ENCODE measurements at places on chromosomes 1 and 21.

DNA sequence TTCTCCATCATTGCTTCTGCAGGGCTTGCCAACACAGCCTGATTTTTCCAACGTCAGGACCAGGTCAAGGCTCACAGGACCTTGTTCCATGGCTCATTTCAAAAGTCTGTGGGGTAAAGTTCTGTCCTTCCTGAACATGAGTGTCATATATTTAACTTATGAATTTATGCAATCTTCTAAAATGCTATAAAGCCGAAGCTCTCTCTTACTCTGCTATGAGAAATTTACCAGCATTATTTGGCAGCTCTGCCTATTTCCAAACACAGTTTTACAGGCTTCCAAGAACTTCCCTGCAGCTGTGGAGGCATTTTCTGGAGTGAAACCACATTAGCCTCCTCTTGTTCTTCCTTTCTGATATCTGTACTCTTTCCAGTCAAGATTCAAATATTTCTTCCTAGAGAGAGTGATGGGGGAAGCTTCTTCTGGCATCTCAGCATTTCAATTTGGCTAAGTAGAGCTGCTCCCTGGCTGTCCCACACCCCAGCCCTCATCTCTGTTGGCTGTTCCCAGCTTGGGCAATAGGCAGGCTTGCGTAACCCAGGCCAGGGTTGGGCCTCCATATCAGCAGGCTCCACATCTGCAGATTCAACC, 15.6 kb upstream of the HMGCS2 start:
- DNase-seq = no peak

DNA sequence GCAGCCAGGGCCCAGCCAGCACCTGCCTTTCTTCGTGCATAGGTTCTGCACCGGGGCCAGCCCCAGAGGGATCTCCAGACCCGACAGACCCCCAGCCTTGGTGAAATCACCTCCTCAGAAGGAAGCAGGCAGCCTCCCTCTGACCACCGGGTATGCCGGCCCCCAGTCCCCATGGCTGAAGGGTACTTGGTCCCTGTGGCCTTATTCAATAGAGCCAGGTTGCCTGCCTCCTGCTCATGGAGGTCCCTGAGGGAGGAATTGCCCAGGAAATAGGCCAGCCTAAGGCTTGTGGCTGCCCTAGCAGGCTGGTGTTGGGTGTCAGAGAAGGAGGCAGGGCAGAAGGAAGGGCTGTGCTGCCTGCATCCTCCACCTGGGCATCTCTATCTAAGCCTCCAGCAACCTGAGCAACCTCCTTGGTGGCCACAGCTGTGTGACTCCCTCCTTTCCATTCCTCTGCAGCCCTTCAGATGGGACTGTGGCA, 338.2 kb upstream of the VAMP3 start:
- no peak for DNase-seq

DNA sequence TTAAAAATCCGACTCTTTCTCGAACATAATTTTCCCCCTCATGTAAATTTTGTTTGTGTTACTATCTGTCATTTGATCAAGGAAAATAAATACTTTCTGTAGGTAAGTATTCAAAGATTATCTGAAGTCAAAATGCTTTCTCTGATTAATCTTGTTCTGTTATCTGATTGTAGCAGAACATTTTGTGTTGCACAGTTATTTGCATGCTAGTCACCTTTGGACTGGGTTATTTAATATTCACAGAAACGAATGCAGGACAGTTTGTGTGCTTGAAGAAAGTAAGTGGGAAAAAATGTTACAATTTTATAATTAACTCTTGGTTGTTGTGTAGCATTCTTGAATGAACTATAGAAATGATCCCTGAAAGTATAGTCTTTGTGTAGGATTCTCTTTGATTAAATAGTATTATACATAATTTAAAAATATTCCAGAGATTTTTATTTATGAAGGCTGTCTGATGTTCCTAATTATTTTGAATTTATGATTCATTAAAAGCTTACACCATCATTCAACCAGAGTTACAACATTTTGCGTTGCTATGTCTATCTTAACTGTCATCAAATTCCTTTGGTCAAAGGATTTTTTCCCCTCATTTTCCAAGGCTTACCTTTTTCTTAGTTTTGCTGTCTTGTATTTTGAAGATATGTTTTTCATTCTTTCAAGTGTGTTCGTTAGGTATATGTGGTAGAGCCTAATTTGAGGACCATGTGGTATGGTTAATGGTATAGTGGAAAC, 176.6 kb downstream of the GIPC2 start:
- DNase-seq = no peak

GRCh38 chr1:15304708-15305467, 57.9 kb downstream of the FHAD1 start:
- peak; percentile 16 for DNase-seq

GRCh38 chr1:207917080-207917479, 6.2 kb upstream of the CD34 start:
- no peak for DNase-seq

- no peak for DNase-seq
These were observed 233.9 kb downstream of the DISC1 start for GRCh38 chr1:231860221-231861088.

DNA sequence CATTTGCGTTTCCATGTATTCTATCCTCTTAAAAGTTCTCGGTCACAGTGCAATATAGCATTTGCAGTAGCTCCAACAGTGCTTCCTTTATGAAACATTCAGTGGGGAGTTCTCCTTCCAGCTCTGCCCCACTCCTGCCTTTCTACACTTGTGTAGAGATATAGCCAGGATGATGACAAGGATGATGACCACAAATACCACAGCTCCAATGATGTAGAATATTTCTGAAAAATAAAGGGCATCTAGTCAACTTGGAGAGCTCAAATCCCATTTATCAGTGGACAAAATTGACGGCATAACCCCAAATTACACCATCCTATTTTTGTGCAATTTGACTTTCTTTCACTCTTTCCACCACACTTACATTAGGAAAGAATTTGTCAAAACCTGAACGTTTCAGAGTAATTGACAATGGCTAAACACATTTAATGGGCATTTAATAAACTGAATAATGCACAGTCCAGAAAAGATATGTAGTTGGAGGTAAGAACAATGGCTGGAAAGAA, 11.1 kb downstream of the F3 start:
- no peak for DNase-seq

- no peak for DNase-seq
These were observed 6.3 kb upstream of the TTLL10 start for GRCh38 chr1:1167398-1167821.

DNA sequence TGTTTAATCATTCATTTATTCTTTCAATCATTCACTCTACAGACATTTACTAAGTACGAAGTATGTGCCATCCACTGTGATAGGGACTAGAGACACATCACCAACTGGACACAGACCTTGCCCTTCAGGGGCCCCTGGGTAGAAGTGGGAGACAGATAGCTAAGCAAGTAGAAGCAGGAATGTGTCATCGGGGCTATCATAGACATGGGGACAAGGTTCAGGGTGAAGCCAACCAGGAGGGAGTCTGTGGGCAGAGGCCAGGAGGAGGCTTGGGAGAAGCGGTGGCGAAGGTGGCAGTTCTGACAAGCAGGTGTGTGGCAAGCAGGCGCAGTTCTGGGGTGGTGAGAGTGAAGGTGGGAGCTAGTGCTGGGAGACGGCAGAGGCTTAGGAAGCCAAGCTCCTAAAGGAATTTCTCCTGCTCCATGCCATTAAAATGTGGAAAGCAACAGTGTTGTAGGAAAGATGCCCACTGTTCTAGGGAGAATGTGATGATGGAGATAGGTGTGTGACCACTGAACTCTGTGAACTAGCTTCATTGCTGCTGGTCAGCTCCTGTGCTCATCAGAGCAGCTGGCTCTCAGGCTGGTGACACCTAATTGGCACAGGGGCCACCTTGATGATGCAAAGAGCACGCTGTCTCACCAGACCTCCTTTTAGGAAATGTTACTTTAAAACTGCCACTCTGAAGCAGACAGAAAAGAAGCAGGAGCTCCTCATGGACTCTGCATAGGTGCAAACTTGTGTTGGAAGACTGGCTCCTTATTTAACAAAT, 79.7 kb upstream of the LPGAT1 start:
- no peak for DNase-seq

- no peak for DNase-seq
These were observed 19.1 kb downstream of the MATN1 start for GRCh38 chr1:30704271-30704670.

DNA sequence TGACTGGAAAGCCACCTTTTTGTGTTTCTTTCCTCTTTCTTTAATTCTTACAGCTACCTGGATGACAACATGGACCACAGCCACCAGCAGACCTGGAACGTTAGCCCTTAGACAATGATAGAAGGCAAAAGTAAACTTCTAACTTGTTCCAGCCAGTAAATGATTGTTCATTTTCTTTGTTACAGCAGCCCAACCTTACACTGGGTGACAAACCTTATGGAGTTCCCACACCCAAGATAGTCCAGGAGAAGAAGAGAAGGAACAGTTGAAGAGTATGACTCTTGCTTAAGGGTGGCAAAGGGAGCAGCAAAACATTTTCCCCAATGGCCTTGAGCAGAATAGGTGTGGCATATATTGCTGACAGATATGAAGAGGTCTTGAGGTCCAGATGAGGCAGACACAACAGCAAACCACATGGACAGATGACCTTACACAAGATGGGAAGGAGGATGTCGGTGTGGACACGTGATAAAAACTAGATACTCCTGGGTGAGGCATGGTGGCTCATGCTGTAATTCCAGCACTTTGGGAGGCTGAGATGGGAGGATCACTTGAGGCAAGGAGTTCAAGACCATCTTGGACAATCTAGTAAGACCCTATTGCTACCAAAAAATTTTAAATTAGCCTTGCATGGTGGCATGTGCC, 11.8 kb upstream of the FAM76A start:
- no peak for DNase-seq

GRCh38 chr1:215660259-215660658, 93.2 kb downstream of the KCTD3 start:
- no peak for DNase-seq

DNA sequence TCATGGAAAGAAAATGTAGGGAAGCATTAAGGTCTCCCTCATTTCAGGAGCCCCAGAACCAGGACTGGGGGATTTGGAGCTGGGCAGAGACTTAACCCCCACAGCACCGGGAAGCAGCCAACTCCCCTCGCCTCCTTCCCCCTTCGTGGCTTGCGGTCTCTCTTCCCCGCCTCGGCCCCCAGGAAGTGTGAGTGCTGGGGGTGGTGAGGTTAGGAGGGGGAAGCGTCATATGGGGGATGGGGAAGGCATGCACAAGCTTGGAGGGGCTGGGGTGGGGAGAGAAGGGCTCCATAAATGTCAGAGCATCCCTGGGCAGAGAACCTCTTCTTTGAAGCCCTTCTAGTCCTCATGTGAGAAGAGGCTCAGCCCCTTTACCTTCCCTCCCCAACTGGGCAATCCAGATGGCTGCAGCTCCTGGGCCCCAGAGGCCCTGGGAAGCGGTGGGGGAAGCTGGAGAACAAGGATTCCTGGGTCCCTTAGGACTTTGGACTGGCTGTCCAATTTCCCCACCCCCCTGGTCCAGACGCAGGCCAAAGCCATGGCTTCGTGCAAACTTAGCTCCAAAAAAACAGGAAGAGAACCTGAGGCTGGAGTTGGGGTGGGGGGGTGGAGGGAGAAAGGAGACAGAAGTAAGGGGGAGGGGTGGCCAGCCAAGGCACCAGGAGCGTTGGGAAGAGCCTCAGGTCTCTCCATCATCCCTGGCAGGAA, 7.8 kb downstream of the ZBTB7B start:
- no peak for DNase-seq

DNA sequence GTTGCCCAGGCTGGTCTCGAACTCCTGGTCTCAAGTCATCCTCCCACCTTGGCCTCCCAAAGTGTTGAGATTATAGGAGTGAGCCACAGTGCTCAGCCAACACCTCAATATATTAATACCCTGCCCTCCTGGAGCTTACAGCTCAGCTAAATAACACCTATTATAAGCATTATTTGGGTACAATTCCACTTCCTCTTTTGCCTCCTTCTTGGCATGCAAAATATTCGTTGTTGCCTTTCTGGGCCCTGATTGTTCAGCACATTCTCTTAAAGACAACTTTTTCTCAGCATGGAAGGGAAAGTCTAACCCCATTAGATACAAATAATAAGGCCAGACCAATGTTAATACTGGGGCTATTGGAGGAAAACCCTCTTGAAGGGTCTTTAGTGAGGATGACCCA, 2.8 kb downstream of the PAQR7 start:
- DNase-seq = no peak

DNA sequence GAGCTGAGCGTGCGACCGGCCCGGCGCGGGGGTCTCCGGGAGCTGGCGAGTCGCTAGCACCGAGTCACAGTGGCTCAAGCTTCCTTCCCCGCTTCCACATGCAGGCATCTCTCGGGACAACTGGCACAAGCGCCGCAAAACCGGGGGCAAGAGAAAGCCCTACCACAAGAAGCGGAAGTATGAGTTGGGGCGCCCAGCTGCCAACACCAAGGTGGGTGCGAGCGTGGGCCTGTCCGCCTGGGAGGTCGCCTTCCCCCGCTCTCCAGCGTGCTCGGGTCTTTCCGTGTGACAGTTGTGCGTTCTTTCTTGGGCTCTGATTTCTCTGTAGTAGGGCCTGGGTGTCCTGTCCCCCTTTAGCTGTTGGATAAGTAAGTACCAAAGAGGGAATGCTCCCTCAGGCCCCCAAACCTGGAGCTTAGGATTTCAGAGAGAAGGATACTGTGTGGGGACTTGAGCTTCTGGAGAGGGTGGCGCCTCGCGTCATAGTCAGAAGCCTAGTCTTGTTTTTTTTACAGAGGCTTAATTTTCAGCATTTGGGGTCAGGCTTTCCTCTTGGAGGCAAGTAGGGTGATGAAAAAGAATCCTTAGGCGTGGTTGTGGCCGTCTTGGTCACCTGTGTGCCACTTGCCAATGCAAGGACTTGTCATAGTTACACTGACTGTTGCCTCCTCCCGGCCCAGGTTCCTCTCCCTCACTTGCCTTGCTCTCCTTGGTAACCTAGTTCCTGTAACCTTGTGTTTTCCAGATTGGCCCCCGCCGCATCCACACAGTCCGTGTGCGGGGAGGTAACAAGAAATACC, 790 bp downstream of the RPS8 start:
- DNase-seq = no peak

GRCh38 chr21:33691945-33692603, 49.8 kb downstream of the ITSN1 start:
- no peak for DNase-seq

- no peak for DNase-seq
These were observed 124.0 kb downstream of the CNIH3 start for GRCh38 chr1:224739997-224740684.

- no peak for DNase-seq
These were observed 25.1 kb upstream of the EEIG2 start for GRCh38 chr1:108534759-108535158.

DNA sequence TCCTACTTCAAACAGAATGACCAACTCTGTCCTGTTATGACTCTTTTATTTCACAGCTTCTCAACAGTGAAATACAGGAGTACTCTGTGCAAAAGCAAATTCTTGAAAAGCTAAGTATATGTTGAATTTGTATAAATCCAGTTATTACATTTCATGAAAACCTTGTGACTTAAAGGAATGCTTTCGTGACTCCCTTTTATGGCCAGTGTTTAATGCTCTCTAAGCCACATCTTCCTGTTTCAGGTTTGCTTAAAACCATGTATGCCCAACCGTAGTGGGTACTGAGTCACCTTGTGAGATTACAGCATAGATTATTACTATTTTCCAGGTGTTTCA, 40.2 kb upstream of the KIF1B start:
- DNase-seq = no peak

DNA sequence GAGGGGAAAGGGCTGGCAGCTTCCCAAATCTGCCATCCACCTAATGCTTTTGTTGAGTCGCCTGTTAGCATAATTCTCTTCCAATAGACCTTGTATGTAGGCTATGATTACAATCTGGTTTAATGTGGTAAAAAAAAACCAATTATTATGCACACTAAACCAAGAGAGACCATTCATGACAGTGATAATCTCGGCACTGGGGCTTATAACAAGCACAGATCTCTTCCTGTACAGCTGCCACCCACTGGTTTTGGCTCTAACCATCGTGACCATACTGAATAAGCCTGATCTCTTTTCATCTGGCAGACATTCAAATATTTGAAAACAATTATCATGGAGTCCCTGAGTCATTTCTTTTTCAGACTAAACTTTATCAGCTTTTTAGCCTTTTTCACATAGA, 12.0 kb upstream of the SYT14 start:
- DNase-seq = no peak

All from NCI-H526 treated with DMSO at 0.1 percent for 48 hours (cell line).